ENCODE measurements at places on chromosomes 6 and 20.

DNA sequence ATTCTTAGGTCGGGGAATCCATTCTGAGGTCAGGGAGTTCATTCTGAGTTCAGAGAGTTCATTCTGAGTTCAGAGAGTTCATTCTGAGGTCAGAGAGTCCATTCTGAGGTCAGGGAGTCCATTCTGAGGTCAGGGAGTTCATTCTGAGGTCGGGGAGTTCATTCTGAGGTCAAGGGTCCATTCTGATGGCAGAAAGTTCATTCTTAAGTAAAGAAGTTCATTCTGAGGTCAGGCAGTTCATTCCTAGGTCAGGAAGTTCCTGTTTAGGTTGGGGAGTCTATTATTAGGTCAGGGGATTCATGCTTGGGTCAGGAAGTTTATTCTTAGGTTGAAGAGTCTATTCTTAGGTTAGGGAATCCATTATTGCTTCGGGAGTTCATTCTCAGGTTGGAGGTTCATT lies 16.5 kb upstream of the NXT1 start:
- H3K27ac ChIP-seq, result no peak overlapping the region
- peaks cover 25% of the 10 kb centered on the region for H3K4me1 ChIP-seq
- DNase-seq, result no peak
- no peaks in the 10 kb centered on the region for H3K36me3 ChIP-seq

DNA sequence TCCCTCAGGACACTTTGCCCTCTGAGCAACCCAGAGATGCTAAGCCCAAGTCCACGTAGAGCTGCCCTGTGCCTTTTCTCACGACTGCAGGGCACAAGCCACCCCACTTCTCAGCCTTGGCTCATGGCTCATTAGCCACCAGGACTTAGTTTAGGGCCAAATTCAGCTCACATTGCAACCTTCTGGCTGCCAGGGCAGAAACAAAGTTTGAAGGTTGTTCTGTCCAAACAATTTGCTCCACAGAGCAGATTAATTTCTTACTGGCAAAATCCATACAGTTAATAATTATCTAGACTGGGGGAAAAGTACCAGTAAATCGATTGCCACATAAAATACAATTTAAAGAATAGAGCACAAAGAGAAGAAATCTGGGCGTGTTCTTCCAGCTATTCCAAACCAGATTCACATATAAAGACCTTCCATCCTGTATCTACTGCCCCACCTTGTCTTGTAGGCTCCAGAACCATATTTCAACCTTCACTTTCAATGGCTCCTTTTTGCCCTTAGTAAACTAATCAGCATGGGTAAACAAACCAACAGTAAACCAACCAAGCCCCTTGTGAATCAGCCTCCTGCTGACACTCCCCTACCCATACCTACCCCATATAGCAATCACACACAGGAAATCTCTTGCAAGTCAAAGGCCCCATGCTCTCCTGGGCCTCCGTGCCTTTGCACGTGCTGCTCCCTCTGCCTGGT lies 101.9 kb downstream of the QRSL1 start:
- H3K4me1 ChIP-seq, result peaks cover 34% of the 10 kb centered on the region
- no peak overlapping the region for H3K27ac ChIP-seq
- no peak overlapping the region for H3K4me3 ChIP-seq
- H3K27me3 ChIP-seq, result no peaks in the 10 kb centered on the region

DNA sequence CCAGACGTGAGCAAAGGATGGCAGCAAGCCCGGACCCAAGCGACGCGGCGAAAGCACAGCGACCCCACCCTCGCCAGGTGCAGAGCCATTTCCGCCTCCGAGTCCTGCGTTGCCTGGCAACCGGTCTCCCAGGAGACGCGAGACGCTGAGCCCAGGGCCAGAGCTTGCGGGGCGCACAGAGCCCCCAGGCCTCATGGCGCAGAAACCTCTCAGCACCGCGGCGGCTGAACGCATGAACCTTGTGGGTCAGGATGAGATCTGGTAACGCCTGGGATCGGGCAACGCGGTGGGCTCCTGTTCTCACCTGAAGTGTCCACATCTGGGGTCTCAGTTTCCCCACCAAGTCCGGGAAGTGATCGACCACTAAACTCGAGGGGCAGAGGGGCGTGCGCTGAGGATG lies 77.7 kb downstream of the ANKRD60 start:
- peaks cover 38% of the 10 kb centered on the region for H3K27me3 ChIP-seq
- H3K4me3 ChIP-seq, result no peak overlapping the region
- H3K4me1 ChIP-seq, result peaks cover 5% of the 10 kb centered on the region
- H3K27ac ChIP-seq, result no peak overlapping the region

DNA sequence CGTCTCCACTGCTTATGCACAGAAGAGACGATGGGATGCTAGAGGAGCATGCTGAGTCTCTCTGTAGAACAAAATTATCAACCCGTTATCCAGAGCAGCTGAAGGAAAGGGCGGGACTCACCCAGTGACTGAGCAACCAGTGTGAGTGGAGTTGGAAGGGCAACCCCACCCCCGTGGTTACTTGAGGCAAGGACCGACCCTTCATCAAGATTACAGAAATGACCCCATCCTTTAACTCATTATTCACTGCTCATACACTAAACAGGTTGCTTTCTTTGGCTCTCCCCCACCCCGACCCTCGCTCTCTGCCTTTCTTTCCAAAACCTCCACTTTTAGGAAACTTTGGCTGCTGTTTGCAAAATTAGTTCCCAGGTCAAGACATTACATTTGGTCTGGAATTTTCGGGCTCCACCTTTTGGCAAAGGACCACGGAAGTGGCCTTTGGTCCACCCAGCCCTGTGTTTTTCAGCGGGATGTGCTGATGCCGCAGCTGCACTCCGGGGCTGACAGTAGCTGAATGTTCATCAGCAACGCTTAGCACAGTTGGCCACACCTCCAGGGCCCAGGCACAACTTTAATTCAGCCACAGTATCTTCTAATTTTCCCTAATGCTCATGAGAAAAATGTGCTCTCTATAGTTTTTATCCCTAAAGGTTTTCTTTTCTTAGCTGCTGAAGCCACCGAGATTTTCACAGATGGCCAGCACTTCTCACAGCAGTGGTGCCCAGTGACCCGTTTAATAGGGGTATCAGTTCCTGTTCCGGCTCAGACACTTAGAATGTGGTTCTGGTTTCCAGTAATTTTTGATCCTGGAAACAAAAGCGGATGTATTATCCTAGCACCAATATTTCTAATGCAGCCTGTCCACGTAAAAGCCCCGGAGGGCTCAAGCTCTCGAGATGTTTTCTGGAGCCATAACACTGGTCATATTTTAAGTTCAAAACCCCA lies 103.6 kb upstream of the NXT1 start:
- H3K27me3 ChIP-seq, result peaks cover 19% of the 10 kb centered on the region
- H3K27ac ChIP-seq, result no peak overlapping the region
- peak overlapping the region; percentile 6 for H3K4me3 ChIP-seq
- no peak for DNase-seq
- peaks cover 14% of the 10 kb centered on the region for H3K4me1 ChIP-seq

DNA sequence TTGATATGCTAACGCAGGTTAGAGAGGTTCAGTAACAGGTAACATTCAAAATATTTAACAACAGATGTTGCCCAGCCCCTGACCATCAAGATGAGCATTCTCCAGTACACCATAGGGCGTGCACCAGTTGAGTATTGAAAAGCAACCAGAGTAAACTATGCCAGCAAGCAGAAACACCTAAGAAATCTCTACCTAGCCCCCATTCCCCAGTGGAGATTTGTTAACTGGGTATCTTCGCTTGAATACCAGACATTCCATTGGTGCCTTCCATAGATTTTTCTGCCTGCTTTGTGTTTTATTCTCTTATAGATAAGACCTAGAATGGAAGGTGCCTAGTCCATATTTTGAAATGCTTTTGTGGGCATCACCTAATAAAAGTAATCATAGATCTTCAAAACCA lies 623.9 kb downstream of the KIF16B start:
- peaks cover 23% of the 10 kb centered on the region for H3K36me3 ChIP-seq
- no peak overlapping the region for H3K4me3 ChIP-seq
- H3K4me1 ChIP-seq, result peaks cover 37% of the 10 kb centered on the region
- H3K27ac ChIP-seq, result no peak overlapping the region

GRCh38 chr6:137339929-137340559 lies 120.9 kb upstream of the IFNGR1 start:
- DNase-seq, result no peak
- no peak overlapping the region for H3K27ac ChIP-seq
- H3K4me3 ChIP-seq, result no peak overlapping the region
- H3K4me1 ChIP-seq, result peaks cover 18% of the 10 kb centered on the region

DNA sequence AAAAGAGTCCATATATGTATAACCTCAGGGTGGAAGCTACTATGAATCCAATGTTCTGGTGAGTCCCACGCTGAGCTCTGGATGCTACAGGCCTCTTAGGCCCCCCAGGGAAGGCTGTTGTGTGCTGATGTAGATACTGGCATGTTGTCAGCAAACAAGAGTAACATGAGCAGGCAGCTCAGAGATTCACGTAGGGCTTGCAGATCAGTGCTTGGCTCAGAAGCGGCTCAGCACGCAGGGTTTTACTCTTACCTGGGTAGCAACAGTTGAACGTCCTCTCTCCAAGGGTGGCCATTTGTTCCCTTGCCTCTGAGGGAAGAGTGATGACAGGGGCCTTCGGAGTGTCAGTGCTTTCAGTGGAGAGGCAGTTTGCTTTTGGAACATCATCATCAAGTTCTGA lies 93.4 kb downstream of the ZFP64 start:
- peaks cover 3% of the 10 kb centered on the region for H3K4me1 ChIP-seq
- no peak overlapping the region for H3K4me3 ChIP-seq
- no peaks in the 10 kb centered on the region for H3K36me3 ChIP-seq
- H3K27me3 ChIP-seq, result peaks cover 9% of the 10 kb centered on the region
- no peak for DNase-seq
- no peak overlapping the region for H3K27ac ChIP-seq

DNA sequence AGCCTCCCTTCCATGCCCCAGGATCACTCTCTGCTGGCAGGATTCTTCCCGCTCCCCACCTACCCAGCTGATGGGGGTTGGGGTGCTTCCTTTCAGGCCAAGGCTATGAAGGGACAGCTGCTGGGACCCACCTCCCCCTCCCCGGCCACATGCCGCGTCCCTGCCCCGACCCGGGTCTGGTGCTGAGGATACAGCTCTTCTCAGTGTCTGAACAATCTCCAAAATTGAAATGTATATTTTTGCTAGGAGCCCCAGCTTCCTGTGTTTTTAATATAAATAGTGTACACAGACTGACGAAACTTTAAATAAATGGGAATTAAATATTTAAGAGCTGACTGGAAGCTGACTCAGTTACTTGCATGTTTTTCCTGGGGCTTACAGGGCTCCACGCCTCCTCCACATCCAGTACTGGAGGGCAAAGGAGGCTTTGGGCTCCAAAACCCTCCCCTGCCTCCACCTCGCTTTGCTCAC lies 24.3 kb upstream of the FANCE start:
- H3K27me3 ChIP-seq, result no peaks in the 10 kb centered on the region
- no peak overlapping the region for H3K27ac ChIP-seq
- peaks cover 7% of the 10 kb centered on the region for H3K36me3 ChIP-seq
- no peak for DNase-seq

DNA sequence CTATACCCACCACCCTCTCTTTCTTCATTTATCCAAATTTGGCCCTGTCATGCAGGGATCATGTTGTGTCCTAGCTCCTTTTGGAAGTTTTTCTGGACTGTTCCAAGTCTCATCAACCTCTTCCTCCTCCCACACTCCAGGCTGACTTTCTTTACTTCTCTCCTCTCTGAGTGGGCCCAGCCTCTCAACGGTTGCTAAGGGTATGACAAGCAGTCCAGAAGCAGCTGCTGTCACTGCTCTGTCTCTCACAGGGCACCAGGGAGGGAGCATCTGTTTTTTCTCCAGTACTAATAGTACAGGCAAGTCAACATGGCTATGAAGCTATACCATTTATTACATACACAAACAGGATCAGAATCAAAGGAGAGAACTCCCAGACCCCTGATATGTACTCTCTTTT lies 8.2 kb downstream of the NT5DC1 start:
- peaks cover 27% of the 10 kb centered on the region for H3K4me1 ChIP-seq
- H3K27me3 ChIP-seq, result no peaks in the 10 kb centered on the region
- DNase-seq, result no peak
- H3K4me3 ChIP-seq, result no peak overlapping the region
- H3K36me3 ChIP-seq, result peaks cover 36% of the 10 kb centered on the region
- H3K27ac ChIP-seq, result no peak overlapping the region

All from naive B cell (primary cell).